ENCODE measurements at places on chromosomes 16 and 17.

GRCh38 chr16:65662256-65662655 lies 540.4 kb upstream of the CDH11 start:
- DNase-seq: no peak

- peak; percentile 25 for DNase-seq
These were observed 32.8 kb downstream of the MYO15A start for GRCh38 chr17:18141210-18141803.

GRCh38 chr17:70366386-70366785 lies 197.1 kb downstream of the KCNJ2 start:
- no peak for DNase-seq

- no peak for DNase-seq
These were observed 2.0 kb upstream of the COX10 start for GRCh38 chr17:14067347-14067746.

GRCh38 chr17:51734462-51734861 lies 424.1 kb downstream of the CA10 start:
- no peak for DNase-seq

DNA sequence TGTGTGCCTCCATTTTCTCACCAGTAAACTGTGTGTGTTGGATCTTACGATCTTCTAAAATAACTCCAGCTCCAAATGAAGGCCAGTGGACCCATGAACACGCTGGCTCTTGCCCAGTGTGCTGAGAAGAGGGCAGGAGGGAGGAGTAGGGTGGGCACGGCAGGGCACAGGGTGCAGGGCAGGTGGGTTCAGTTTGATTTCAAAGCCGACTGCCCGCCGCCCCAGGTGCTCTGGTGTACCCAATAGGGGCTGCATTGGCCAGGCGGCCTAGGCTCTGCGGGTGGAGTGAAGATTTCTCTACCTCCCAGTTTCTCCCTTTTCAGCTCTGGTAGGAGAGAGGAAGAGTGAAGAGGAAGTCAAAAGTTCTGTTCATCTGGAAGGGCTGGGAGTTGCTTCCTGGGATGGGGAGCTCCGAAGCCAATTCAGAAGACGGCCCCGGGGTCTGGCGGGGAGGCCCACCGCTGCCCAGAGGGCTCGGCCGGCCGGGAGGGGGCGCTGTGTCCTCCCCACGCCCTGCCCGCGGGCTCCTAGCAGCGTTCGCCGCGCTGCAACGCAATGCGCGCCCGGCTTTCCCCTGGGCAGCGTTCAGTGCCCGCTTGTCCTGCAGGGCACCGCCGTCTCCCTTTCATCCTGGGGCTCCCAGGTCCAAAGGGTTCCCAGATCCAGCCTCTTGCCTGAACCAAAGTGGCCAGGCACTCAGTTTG lies 1.1 kb upstream of the CRHR1 start:
- DNase-seq: peak; percentile 24

- DNase-seq: no peak
These were observed 26.8 kb downstream of the TBC1D16 start for GRCh38 chr17:80008848-80009247.

- no peak for DNase-seq
These were observed 332.8 kb downstream of the MAF start for GRCh38 chr16:79267781-79268180.

GRCh38 chr17:35119370-35120165 lies at the start of gene RAD51D:
TSS of gene RAD51D (minus strand) at chr17:35119860. CDS start at chr17:35119613, 247 bp downstream.
- peak; percentile 73 for DNase-seq

DNA sequence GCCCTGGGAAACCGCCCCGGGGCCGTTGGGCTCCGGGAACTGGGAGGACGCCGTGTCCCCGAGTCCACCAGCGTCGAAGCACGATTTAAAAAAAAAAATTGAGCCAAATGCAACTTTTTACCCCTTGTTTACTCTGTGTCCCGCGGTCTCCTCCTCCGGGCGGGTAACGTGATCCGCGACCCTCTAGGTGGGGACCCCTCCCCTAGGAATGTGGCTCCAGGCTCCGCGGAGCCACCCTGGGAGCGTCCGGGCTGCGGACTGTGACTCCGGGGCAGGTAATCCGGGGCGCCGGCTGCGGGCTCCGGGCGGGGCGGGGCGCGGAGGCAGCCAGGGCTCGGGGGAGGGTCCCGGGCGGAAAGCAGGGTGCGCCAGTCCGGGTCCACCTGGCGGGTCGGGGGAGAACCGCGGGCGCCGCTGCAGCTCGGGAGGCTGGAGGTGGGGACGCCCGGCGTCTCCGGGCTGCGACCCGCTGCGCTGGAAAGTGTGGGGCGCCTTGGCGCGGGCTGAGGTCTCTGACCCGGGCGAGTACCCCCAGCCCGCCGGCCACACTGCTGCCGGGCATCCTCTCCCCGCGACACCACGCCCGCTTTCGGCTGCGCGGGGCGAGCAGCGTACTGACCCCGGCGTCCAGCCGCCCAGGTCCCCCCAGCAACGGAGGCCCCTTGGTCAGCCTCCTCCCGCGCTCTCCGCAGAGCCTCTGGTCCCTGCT lies 852 bp upstream of the HELZ start:
- peak; percentile 25 for DNase-seq

GRCh38 chr16:86089991-86090390 lies 191.0 kb downstream of the IRF8 start:
- no peak for DNase-seq
